Glutamatergic neuron (in vitro differentiated cells): ENCODE measurements at places on chromosomes 11 and 22. TPM values are rescaled to one million over a fixed set of nuclear protein-coding genes. Genes with fewer than 3 reads are reported as not detected.

OR4X1 gene
- not detected for total RNA-seq

BTG4 gene
- not detected for total RNA-seq

CLP1 gene
- total RNA-seq, result 17.1 TPM

CBX7 gene
- 5.9 TPM for total RNA-seq

TP53AIP1 gene
- 0.34 TPM for total RNA-seq

C22orf42 gene
- not detected for total RNA-seq

ZP1 gene
- total RNA-seq, result not detected

MS4A6E gene
- total RNA-seq, result not detected

KRTAP5-11 gene
- total RNA-seq, result not detected

MOGAT2 gene
- total RNA-seq, result not detected

PHLDA2 gene
- total RNA-seq, result 1.2 TPM

SCUBE2 gene
- total RNA-seq, result 2.5 TPM

ROBO4 gene
- not detected for total RNA-seq

TIMP3 gene
- 15.2 TPM for total RNA-seq

ALDH3B2 gene
- total RNA-seq, result not detected

SPINDOC gene
- 83.7 TPM for total RNA-seq

TRIM48 gene
- total RNA-seq, result not detected

SPI1 gene
- not detected for total RNA-seq

TENM4 gene
- total RNA-seq, result 50.7 TPM

SEPTIN3 gene
- total RNA-seq, result 216 TPM

ARHGAP20 gene
- total RNA-seq, result not detected

DDX25 gene
- 11.3 TPM for total RNA-seq

HEPHL1 gene
- total RNA-seq, result not detected

RASL10A gene
- 1.3 TPM for total RNA-seq

NEAT1 gene
- 107 TPM for total RNA-seq

KDELR3 gene
- not detected for total RNA-seq

SLC22A9 gene
- not detected for total RNA-seq

MS4A3 gene
- total RNA-seq, result not detected

RAB6A gene
- total RNA-seq, result 222 TPM

INS gene
- not detected for total RNA-seq

MS4A15 gene
- total RNA-seq, result not detected

CCDC73 gene
- not detected for total RNA-seq

KCNJ1 gene
- not detected for total RNA-seq

NCF4 gene
- total RNA-seq, result not detected

TRIM51 gene
- 0.37 TPM for total RNA-seq

WNT7B gene
- total RNA-seq, result 0.37 TPM
